ENCODE measurements at places on chromosomes 16 and 17.

GRCh38 chr17:72439893-72440502 lies 319.2 kb downstream of the SOX9 start:
- no peak for ATAC-seq

DNA sequence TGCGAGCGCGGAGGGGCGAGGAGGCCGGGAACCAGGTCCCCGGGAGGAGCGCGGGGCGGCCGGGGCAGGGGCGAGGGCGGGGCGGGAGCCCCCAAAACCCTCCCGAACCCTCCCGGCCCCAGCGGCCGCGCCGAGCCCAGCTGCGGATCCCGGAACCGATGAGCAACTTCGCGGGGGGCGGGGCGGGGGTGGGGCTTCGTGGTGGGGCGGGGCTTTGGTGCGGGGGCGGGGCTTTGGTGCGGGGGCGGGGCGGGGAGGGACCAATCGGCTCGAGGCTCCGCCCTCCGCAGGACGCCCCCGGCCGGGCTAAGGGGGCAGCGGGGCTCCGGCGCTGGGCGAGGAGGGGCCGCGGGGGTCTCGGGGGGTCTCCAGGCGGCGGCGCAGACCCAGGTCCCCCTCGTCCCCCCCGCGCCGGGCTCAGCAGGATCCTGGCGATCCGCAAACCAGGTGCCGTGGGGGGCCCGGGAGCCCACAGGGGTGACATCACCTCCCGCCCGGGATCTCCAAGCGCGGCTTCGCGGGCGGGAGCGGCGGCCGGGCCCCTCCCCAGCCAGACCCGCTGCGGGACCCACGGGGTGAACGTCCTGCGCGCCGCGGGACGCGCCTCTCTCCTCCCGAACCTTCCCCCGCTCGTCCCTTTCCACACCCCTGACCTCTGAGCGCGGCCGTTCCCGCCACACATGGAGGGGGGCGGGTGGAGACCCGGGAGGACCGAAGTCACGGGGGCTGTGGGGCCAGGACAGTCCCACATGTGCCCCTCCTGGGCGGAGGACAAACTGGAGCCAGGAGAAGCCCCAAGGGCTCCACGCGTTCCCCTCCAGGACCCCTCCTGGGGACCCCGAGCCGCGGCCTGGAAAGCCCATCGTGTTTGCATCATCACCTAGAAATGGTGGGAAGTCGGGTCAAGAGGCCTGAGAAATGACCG lies at the start of gene ABR:
TSS of gene ABR (minus strand) at position 164 of the 925 bp plus-strand sequence. CDS start 254 bp downstream, outside the sequence.
- ATAC-seq: peak; percentile 49

GRCh38 chr17:78441271-78441971 lies 63.0 kb downstream of the PGS1 start:
- ATAC-seq: no peak

GRCh38 chr17:78798695-78799559 lies 16.9 kb upstream of the CYTH1 start:
- no peak for ATAC-seq

GRCh38 chr17:16472539-16472938 lies 19.5 kb downstream of the LRRC75A start:
- no peak for ATAC-seq

- no peak for ATAC-seq
Measured at GRCh38 chr17:39318636-39319035, 82.8 kb downstream of the FBXL20 start.

DNA sequence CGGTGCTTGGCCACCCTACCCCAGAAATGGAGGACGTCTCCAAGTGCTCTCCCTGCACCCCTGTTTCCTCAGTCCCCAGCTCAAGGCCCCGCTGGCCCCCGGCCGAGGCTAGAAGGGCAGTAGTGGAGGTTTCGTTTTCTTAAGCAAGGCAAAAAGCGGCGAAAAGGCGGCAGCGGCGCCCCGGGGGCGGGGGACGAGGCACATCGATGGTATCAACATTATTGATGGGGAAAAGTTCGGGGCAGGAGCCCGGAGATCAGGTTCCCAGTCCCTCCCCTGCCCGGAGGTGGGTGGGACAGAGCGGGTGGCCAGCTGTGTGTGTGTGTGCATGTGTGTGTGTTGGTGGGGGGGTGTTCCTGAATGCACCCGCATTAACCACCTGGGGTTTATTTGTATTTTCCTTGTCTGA lies 4.1 kb upstream of the SALL1 start:
- ATAC-seq: no peak

DNA sequence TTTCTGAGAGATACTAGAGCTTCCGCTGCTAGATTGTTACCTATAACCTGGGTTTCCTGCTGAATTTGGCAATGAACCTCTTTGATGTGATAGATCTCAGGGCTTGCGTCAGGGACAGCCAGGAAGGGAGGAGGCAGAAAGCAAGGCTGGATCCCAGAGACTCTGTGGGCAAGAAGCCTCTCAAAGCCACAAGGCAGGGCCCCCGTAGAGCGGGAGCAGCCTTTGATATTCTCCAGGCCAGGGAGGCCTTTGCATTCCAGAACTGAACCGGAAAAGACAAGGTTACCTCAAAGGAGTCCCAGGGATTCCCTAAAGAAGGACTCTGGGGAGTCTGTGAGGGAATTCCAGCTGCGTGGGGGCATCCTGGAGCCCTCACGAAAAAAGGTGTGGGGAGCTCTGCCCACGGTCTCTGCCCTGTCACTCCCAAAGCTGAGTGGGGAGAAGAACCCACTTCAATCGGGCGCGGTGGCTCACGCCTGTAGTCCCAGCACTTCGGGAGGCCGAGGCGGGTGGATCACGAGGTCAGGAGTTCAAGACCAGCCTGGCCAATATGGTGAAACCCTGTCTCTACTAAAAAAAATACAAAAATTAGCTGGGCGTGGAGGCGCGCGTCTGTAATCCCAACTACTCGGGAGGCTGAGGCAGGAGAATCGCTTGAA lies 14.3 kb upstream of the SCIMP start:
- no peak for ATAC-seq

GRCh38 chr17:29131814-29132682 lies 48.1 kb downstream of the MYO18A start:
- ATAC-seq: no peak

GRCh38 chr17:65222214-65222738 lies 85.1 kb downstream of the RGS9 start:
- ATAC-seq: no peak

GRCh38 chr17:41338961-41339485 lies 11.6 kb downstream of the KRT33A start:
- ATAC-seq: peak; percentile 75

- ATAC-seq: peak; percentile 16
Measured at GRCh38 chr16:29028457-29029167, 43.8 kb downstream of the LAT start.

DNA sequence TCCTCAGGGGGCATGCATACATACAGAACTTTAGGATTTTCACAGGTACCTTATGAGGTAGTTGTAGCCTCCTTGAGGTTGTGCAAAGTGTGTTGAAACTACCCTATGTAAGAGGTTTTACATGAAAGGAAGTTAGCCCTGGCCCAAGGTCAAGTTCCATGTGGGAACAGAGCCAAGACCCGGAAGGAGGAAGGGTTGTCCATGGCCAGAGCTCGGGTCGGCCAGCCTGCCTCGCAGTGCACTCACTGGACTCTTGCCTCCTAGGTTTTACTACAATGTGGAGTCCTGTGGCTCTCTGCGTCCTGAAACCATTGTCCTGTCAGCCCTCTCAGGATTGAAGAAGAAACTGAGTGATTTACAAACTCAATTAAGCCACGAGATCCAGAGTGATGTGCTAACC lies 8.2 kb downstream of the POLR2C start:
- ATAC-seq: no peak

DNA sequence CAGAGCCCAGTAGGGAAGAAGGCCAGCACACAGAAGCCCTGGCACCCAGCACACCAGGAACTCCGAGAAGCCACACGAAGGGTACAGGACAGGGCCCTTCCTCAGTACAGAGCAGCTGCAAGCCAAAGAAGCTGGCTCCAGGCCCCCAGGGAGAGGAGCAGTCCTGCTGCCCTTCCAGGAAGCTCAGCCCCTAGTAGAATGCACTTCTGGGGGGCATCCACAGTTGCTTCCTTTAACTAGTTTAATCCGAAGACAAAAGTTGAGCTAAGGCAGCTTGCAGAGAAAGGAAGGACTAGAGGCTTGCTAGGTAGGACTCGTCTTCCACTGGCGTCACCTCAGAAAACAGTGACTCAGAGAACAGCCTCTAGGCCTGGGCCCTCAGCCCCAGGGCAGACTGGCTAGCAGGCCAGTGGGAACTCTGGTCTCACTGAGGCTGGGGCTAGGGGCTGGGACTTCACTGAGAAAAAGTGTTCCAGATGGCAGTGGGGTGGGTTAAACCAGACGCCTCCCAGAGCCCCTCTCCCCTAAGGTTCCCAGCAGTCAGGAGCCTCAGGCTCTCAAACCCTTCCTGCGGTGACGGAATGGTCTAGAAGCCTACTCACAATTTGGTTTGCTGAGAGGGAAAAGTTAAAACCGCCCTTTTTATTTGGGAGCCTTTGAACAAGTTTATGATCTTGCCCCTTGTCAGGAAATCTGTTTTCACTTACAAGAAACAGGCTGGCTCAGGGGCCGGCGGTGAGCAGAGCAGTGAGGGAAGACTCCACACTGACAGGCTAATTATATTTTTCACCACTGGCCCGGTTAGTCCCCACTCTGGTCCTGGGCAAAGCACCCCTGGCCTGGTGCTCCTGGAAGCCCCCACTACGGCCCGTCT lies 41.4 kb downstream of the ACTG1 start:
- no peak for ATAC-seq

DNA sequence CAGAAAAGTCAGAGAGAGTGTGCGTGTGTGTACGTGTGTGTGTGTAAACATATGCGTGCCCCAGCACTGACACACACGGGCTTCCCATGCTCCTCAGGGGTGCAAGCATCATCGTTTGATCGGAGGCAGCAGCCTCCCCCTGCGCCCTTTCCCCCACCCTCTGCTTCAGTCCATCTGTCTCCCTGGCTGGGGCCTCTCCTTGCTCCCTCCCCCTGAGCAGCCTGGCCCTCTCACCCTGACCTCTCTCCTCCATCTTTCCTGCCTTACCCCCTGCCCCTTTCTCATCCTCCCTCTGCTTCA lies 4.4 kb downstream of the STX1B start:
- no peak for ATAC-seq

GRCh38 chr17:18020971-18021370 lies 18.0 kb downstream of the ATPAF2 start:
- no peak for ATAC-seq

DNA sequence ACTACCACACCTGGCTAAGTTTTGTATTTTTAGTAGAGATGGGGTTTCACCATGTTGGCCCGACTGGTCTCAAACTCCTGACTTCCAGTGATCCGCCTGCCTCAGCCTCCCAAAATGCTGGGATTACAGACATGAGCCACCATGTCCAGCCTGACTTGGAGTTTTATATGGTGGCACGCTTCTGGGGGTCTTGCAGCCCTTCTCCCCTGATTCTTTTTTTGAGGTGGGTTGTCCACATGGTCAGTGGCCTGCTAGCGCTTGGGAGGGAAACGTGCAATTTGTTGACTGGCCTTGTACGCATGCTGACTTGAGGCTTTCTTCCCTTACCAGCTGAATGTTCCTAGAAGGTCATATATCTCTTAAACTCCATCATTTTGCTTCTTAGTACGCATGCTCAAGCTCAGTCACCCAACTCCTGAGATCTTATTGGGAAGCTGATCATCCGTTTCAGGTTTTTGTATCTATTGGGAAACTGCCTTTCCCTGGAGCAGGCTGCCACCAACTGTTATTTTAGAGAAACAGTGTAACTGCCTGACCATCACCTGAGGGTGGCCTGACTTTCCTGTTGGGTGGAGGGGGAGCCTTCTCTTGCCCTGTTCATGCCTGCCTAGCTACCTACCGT lies 13.7 kb upstream of the LDHD start:
- ATAC-seq: peak; percentile 29

DNA sequence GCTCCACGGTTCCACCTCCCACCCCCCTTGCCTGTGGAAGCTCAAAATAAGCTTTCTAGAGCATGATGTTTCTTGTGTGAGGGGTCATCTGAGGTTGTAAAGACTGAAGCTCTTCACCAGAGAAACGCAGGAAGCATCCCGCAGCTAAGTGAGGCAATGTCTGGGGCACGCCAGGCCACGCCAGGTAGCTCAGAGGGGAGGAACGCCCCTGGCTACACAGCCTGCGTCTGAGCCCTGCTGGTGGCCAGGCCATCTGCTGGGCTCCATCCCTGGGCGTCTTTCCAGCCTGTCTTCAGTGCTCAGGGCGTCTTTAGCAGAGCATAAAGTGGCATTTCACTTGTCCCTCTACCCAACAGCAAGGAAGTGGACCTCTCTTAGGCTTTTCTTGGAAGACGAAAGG lies 15.2 kb downstream of the SOCS3 start:
- ATAC-seq: no peak

- ATAC-seq: no peak
Measured at GRCh38 chr17:15660077-15660476, 24.0 kb downstream of the TRIM16 start.

GRCh38 chr16:31107465-31107867 lies 720 bp upstream of the BCKDK start:
- ATAC-seq: no peak

DNA sequence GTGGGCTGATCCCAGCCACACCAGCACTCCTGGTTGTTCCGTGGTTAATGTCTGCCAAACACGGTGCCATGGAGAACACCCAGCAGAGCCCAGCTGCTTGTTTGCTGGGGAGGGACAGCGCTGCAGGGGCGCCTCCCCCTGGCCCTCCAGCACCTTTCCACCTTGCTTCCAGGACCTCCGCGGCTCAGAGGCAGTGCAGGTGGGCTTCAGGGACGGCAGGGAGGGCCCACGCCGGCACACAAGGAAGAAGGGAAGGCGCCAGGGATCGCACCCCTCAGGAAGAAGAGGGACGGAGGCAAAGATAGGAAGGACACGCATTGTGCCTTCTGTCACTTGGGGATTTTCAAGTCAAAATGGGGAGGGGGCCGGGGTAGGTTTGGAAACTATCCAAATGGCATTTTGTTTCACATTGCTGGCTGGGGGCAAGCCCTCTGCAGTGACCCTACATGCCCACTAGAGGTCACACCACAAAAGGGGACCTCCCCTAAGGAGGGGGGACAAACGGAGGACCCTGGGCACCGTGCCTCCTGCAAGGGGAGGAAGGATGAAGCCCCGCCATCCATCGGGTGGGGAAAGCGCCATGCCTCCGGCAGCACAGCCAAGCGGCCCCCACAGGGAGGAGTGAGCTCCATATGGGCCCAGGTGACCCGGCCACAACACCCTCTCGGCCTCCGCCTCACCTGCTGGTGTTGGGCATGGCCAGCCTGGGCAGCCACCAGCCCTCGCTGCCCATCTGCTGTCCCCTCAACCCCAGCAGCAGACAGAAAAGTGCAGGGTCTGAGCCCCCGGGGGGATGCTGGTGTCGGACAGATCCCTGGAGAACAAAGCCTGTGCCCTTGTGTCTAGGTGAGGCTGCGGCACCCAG lies 7.5 kb upstream of the C16orf95 start:
- ATAC-seq: peak; percentile 43

GRCh38 chr17:19904924-19905323 lies 37.2 kb upstream of the ULK2 start:
- no peak for ATAC-seq

DNA sequence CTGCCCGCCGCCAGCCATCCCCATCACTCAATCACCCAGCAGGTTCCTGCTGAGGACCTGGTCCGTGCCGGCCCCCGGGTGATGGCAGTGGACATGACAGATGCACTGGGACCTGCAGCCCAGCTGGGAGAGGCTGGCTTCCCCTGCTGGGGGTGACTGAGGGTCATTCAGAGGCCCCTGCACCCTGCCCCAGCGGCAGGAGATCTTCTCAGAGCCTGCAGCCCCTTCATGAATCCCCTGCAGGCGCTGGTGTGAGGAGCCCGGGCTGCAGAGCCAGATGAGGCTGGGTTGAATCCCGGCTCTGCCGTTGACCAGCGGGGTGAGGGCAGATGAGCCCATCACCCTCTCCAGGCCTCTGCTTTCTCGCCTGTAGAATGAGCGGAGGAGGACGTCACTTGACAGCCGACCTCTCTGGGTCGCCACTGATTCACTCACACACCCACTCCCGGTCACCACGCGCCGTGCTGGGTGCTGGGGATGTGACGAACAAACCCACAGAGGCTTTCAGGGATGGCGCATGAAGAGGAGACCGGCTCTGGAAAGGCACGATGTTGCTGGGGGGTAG lies 95.2 kb upstream of the CIBAR2 start:
- ATAC-seq: no peak

Data from esophagus mucosa (tissue), 1 donor.